MCF 10A (cell line): ENCODE measurements at places on chromosomes 2 and 18. TPM values are rescaled to one million over a fixed set of nuclear protein-coding genes. Genes with fewer than 3 reads are reported as not detected.

- H3K4me1 ChIP-seq: peaks cover 24% of the 10 kb centered on the region
- peak overlapping the region; percentile 57 for H3K27ac ChIP-seq
- no peak overlapping the region for H3K4me3 ChIP-seq
- H3K36me3 ChIP-seq: peaks cover 10% of the 10 kb centered on the region
These were observed 89.3 kb downstream of the EHBP1 start for GRCh38 chr2:62794791-62795190.

DNA sequence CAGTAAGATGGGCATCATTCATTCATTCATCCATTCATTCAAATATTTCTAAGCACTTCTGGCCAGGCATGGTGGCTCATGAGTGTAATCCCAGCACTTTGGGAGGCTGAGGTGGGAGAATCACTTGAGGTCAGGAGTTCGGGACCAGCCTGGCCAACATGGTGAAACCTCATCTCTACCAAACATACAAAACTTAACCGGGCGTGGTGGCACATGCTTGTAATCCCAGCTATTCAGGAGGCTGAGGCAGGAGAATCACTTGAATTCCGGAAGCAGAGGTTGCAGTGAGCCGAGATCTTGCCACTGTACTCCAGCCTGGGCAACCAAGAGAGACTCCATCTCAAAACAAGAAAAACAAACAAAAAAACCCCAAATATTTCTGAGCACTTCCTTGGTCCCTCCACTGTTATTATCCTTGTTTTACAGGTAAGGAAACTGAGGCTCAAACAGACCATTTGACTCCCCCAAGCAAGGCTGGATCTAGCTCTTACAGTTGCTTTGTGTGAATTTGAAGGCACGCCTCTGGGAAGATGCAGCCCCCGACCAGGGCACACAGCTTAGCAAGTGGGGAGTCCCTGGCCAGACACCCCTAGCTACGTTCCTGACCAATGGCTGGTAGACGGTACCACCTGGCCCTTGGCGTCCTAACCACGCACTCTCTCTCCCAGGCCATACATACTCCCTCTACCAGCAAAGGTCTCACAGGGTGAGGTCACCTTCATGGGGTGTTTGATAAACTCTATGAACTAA is 50.6 kb upstream of the ODC1 start:
- no peak overlapping the region for H3K4me3 ChIP-seq
- no peak overlapping the region for H3K27ac ChIP-seq
- no peak for DNase-seq
- peaks cover 5% of the 10 kb centered on the region for H3K36me3 ChIP-seq
- H3K4me1 ChIP-seq: peaks cover 23% of the 10 kb centered on the region

- no peaks in the 10 kb centered on the region for H3K27me3 ChIP-seq
- no peak overlapping the region for H3K4me3 ChIP-seq
- DNase-seq: no peak
- peaks cover 17% of the 10 kb centered on the region for H3K4me1 ChIP-seq
- peaks cover 12% of the 10 kb centered on the region for H3K36me3 ChIP-seq
- H3K27ac ChIP-seq: no peak overlapping the region
These were observed 52.5 kb upstream of the SLC14A2 start for GRCh38 chr18:45562567-45563479.

DNA sequence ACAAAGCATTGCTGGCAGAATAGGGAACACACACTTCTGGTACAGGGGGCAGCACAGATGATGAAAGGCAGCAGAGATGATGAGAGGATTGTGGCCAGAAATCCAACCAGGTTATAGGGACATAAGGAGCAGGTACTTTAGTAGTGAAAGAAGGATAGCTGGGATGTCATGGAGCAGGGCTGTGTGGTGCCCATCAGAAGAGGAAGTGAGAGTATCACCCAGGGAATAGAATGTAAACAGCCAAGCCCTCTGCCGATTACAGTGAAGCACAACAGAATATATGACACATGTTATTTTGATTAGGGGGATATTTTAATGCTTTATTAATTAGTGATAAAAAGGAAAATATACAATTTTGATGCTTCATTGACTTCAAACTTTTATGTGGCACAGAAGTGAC is 883.4 kb upstream of the CDH2 start:
- H3K4me3 ChIP-seq: no peak overlapping the region
- H3K27ac ChIP-seq: no peak overlapping the region
- no peaks in the 10 kb centered on the region for H3K27me3 ChIP-seq
- H3K36me3 ChIP-seq: no peaks in the 10 kb centered on the region
- DNase-seq: no peak

Gene ATL2
- total RNA-seq: 54.2 and 61.3 TPM in 2 replicates

Gene ALMS1
- 8.3 and 9.3 TPM in 2 replicates for total RNA-seq

Gene PSMA8
- total RNA-seq: not detected in 2 replicates
